Astrocyte of the hippocampus (primary cell): ENCODE measurements at places on chromosomes 11 and 22.

DNA sequence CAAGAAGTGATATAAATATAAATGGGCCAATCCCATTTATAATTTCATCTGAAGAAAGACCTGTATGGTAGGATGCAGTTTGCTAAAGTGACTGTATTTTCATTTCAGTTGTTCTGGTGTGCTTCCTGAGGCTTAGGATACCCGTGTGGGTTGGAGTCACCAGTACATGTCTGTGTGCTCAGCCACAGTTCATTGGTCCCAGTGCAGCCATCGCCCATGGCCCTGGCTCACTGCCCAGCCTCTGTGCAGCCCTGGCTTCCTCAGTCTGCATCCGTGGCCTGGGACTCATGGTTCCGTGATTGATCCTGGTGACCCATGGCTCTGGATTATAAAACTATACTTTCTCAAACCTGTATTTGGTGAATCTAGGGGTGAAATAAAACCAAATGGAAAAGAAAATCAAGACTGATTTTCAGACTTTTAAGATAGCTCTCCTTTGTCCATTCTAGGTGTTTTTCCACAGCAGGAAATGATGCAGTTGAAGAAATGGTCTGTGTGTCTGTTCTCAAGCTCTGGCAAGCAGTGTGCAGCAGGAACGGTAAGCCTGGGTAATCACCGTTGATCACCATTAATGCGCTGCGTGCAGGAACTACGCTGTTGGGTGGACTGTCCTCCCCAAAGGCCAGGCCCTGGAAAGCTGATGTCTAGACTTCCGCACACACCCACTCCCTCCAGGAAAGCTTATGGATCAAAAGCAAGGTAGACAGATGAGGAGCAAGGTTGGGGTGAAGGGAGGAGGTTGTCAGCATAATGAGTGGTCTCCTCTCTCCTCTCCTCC is 27.2 kb downstream of the TTC12 start:
- no peak for DNase-seq

GRCh38 chr11:41346042-41346441 is 113.4 kb downstream of the LRRC4C start:
- no peak for DNase-seq

DNA sequence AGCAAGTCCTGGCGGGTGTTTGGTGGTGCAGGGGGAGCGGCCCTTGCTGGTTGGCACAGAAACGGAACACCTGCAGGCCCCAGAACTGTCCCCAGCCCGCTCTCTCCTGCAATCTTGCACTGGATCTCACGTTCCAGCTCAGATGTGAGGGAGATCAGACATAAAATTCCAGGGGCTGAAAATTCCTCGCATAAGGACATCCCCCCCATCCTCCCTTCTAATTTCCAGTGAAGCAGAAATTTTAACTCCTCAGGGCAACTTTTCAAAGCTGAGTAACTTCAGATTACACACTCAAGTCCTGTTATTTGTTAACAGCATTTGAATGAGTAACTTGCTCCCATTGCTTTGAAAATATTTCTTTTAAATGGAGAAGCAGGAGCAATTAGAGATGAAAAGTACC is 40.3 kb upstream of the RASSF10 start:
- no peak for DNase-seq

DNA sequence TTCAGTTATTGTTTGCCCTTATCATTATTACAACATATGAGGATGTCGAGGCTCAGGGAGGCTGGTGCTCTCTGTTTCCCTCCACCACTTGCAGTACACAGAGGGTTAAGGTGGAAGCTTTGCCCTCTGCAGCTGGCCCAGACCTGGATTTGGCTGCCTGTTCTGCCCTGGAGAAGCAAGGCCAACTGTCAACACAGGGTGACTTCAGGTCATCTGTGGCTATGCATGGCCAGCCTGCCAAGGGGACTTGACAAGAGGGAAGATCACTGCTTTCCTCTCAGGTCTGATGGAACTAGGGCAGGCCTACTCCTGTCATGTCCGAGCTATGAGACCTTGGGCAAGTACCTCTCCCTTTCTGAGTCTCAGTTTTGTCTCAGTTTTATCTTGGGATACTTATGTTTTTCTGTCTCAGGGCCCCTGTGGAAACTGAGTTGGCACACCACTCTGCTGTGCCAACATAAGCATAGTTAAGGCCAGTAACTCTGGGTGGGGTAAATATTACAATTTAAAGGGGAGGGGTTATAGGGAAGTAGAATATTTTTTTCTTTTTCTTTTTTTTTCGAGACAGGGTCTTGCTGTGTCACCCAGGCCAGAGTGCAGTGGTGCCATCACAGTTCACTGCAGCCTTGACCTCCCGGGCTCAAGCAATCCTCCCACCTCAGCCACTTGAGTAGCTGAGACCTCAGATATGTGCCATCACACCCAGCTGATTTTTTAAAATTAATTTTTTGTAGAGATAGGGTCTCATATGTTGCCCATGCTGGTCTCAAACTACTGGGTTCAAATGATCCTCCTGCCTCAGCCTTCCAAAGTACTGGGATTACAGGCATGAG is 2.4 kb upstream of the THRSP start:
- no peak for DNase-seq

DNA sequence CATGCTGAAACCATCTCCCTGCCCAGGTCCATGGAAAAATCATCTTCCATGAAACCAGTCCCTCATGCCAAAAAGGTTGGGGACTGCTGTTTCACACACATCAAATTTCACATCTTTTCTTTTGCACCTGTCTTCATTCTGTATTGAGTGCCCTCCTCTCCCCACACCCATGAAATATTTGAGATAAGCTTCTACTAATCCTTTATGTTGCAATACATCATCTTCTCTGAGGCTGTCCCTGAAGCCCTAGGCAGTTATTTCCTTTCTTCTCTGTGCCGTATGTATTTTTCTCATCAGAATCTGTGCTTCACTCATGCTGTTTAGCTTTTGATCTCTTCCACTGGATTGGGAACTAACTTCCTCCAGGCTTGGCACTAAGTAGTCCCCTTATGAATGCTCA is 40.0 kb upstream of the RRM1 start:
- no peak for DNase-seq

DNA sequence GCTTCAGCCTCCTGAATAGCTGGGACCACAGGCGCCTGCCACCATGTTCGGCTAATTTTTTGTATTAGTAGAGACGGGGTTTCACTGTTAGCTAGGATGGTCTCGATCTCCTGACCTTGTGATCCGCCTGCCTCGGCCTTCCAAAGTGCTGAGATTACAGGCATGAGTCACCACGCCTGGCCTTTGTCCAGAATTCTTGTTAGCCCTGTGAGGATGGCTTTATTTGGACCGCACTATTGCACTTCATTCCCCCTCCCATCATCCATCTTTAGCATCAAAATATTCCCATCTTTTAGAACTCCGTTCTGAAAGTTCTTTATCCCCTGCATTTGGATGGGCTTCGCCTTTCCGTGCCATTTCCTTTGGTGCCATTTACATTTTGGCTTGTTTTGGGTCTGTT is 2.6 kb downstream of the SAMM50 start:
- peak; percentile 14 for DNase-seq

DNA sequence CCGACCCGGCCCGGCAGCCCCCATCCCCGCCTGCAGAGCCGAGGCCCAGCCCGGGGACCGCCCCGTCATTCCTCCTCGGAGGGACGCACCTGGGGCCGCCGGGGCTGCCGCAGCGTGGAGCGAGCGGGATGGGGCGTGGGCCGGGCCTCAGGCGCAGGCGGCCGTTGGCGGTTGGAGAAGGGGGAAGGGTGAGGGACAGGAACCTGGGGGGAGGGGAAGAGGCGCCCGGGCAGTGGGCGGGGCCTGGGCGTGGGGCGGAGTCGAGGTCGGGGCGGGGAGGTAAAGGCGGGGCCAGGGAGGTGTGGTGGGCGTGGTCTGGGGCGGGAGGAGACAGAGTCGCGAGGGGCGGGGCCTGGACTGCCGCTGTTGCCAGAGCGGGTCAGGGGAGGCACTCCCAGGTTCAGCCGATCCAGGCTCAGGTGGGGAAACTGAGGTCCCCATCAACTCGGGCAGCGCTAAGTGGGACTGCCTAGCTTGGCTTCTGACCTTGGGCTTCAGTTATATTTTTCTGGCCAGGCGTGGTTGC is at the start of gene TESMIN:
Gene TESMIN, minus strand, starts transcription at position 190 of the 526 bp plus-strand sequence. CDS start 860 bp downstream, outside the sequence.
- DNase-seq: peak; percentile 86

- DNase-seq: no peak
Measured at GRCh38 chr11:46671958-46672315, 28.5 kb downstream of the ARHGAP1 start.

- DNase-seq: peak; percentile 75
Measured at GRCh38 chr11:72719144-72719543, 33.1 kb downstream of the ARAP1 start.
